ENCODE measurements at places on chromosomes 4 and X.

- no peak for DNase-seq
These were observed 8.9 kb downstream of the PRRG3 start for GRCh38 chrX:151704041-151704663.

GRCh38 chrX:40022421-40022820 is 75.3 kb downstream of the BCOR start:
- no peak for DNase-seq

DNA sequence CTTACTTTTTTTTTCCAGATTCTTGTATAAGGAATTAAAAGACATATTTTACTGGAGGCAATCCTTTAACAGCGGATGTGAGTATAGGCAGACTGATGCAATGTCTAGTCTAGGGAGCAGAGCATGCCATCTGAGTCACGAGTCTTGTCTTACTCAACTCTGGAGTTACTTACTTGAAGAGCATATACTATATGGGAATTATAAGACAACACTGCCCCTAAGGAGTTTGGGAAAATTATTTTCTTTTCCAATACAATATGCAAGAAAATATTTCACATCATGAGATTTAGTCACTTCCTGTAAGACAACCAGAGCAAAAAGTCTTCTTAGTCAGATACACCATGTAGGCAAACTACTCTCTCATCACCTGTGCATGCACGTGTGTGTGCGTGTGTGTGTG is 537.3 kb upstream of the FTHL17 start:
- no peak for DNase-seq

- DNase-seq, result no peak
These were observed 6.7 kb upstream of the MSX1 start for GRCh38 chr4:4852591-4853362.

- DNase-seq, result no peak
These were observed 50.6 kb downstream of the TBL1X start for GRCh38 chrX:9515489-9515888.

- no peak for DNase-seq
These were observed 83.7 kb downstream of the HTRA3 start for GRCh38 chr4:8353158-8353669.

- DNase-seq, result no peak
These were observed 255.4 kb upstream of the CXorf51A start for GRCh38 chrX:147069926-147070325.

- DNase-seq, result no peak
These were observed 147.6 kb upstream of the FGF16 start for GRCh38 chrX:77299549-77299948.

DNA sequence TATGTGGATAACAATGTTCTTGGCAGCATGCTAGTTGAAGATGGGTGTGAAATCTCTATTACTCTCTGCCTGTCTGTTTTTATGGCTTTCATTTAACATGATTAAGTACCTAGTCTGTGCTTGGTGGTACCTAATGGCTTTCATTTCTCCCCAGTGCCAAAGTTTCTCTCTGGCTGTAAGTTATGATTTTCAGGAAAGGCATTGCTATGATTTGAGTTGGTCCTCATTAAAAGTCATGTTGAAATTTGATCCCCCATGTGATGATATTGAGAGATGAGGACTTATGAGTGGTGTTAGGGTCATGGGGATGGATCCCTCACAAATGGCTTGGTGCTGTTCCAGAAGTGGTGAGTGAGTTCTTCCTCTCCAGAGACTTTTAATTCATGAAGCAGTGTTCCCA is 162.4 kb upstream of the IL15 start:
- no peak for DNase-seq
